ENCODE measurements at places on chromosomes 1 and 21.

DNA sequence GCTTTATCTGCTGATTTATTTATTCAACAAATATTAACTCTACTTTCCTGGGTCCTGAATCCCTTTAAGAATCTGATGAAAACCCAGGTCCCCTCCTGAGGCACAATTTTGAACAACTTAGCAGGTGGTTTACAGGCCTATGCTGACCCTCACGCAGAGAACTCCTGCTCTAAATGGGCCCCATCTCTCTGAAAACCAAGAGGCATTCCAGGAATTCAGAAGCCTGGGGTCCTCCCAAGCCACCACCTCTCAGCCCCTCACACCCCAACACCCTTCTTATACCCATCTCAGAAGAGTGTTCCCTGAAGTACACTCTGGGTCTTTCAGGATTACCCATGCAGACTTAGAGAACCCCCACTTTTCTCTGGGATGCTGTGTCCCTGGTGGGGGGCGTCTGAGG lies 34.5 kb downstream of the LHX4 start:
- peaks cover 48% of the 10 kb centered on the region for H3K27me3 ChIP-seq
- no peak overlapping the region for H3K4me3 ChIP-seq
- H3K4me1 ChIP-seq: no peaks in the 10 kb centered on the region
- no peaks in the 10 kb centered on the region for H3K36me3 ChIP-seq
- no peak overlapping the region for H3K27ac ChIP-seq

GRCh38 chr1:150187560-150187931 lies 37.8 kb downstream of the PLEKHO1 start:
- H3K27ac ChIP-seq: peak overlapping the region; percentile 45
- no peak overlapping the region for H3K4me3 ChIP-seq
- DNase-seq: no peak
- no peaks in the 10 kb centered on the region for H3K36me3 ChIP-seq

DNA sequence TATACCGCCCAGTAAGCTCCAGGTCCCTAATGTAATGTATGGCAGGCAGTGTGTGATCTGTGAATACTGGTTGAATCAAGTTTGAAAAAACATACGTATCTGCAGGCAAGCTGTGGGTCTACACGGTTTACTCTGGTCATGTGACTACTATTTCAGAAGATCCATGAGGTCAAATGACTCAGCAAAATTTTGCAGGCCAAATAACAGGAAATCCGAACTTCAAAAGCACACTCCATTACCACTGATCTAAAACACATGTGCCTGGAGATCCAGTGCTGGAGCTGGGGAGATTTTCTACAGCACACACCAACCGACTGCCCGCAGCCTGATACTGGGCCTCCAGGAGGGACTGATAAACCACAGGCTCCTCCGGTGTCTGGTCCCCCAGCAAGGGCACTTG lies 64.5 kb upstream of the SLC44A3 start:
- H3K36me3 ChIP-seq: no peaks in the 10 kb centered on the region
- peaks cover 46% of the 10 kb centered on the region for H3K4me1 ChIP-seq
- H3K27me3 ChIP-seq: no peaks in the 10 kb centered on the region
- H3K4me3 ChIP-seq: no peak overlapping the region
- no peak for DNase-seq
- H3K27ac ChIP-seq: peak overlapping the region; percentile 89

GRCh38 chr1:162846256-162847212 lies 14.4 kb downstream of the CCDC190 start:
- no peaks in the 10 kb centered on the region for H3K36me3 ChIP-seq
- H3K4me1 ChIP-seq: no peaks in the 10 kb centered on the region
- H3K4me3 ChIP-seq: no peak overlapping the region
- no peak for DNase-seq
- no peak overlapping the region for H3K27ac ChIP-seq

DNA sequence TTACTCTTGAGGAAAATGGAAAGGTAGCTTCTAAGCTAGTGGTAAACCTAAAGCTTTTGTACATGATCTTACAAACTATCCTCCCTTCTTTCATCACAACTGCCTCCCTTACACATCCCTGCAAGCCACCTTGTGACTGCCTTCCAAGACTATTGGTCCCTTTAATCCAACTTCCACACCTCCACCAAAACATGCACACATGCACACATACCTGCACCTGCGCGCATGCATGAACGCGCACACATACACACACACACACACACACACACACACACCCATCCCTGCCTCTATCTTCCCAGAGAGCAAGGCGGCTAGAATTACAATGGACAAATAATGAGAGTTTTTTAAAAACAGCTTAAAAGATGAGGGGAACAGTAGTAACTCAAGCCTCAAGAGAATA lies 58.3 kb downstream of the LUZP1 start:
- H3K36me3 ChIP-seq: peaks cover 25% of the 10 kb centered on the region
- H3K27ac ChIP-seq: no peak overlapping the region
- H3K4me3 ChIP-seq: no peak overlapping the region
- no peak for DNase-seq
- peaks cover 47% of the 10 kb centered on the region for H3K4me1 ChIP-seq

DNA sequence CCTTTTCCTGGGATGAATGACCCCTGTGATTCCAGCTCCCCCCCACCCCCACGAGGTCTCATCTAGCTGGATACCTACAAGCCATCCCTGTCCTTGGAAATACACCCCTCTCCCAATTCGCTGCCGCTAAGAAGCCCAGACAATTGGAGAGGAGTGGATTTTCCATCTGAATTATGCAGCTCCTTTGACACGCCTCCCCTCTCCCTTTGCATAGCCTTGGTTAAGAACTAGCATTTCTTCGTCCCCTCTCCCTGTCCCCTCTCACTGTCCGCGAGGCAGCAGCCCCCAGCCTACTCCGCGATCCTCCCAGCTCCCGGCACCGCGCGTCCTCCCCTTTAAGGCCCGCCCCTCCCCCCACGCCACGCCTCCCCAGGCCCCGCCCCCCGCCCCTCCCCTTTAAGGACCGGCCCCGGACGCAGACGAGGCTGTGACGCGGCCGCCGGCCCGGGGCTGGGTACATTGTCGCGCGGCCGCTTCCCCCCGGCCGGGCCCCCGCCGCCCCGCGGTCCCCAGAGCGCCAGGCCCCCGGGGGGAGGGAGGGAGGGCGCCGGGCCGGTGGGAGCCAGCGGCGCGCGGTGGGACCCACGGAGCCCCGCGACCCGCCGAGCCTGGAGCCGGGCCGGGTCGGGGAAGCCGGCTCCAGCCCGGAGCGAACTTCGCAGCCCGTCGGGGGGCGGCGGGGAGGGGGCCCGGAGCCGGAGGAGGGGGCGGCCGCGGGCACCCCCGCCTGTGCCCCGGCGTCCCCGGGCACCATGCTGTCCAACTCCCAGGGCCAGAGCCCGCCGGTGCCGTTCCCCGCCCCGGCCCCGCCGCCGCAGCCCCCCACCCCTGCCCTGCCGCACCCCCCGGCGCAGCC lies at the start of gene MAPKAPK2:
Gene MAPKAPK2, plus strand, starts transcription at position 428 of the 856 bp plus-strand sequence. Its CDS starts 325 bp downstream, at position 753.
- no peaks in the 10 kb centered on the region for H3K36me3 ChIP-seq
- H3K4me1 ChIP-seq: peaks cover 59% of the 10 kb centered on the region
- H3K27ac ChIP-seq: peak within 1 kb of the TSS; percentile 97

- DNase-seq: no peak
- H3K36me3 ChIP-seq: no peaks in the 10 kb centered on the region
- no peak overlapping the region for H3K4me3 ChIP-seq
Observed at GRCh38 chr1:224510880-224511645, 76.5 kb upstream of the WDR26 start.

GRCh38 chr1:2258122-2258681 lies 30.1 kb downstream of the SKI start:
- peak overlapping the region; percentile 82 for H3K27ac ChIP-seq
- no peak for DNase-seq
- no peak overlapping the region for H3K4me3 ChIP-seq

DNA sequence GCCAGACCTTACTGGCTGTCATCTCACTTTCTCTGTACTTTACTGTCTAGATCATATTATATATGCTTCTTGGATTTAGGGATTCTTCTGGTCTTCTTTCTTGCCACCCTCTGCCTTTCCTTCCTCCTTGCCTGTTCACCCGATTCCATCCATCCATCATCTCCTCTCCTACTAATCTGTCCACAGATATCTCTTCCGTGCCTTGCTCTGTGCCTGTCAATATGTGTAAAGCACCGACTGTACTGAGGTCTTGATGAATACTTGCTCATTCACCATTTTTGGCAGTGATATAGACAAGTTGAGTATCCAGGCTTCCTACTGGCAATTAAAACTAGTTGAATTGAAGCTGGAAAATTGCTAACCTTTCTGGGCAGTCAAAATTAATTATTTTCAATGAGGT lies 8.1 kb downstream of the FMN2 start:
- H3K27me3 ChIP-seq: peaks cover 60% of the 10 kb centered on the region
- H3K27ac ChIP-seq: no peak overlapping the region
- H3K36me3 ChIP-seq: no peaks in the 10 kb centered on the region
- no peak for DNase-seq

DNA sequence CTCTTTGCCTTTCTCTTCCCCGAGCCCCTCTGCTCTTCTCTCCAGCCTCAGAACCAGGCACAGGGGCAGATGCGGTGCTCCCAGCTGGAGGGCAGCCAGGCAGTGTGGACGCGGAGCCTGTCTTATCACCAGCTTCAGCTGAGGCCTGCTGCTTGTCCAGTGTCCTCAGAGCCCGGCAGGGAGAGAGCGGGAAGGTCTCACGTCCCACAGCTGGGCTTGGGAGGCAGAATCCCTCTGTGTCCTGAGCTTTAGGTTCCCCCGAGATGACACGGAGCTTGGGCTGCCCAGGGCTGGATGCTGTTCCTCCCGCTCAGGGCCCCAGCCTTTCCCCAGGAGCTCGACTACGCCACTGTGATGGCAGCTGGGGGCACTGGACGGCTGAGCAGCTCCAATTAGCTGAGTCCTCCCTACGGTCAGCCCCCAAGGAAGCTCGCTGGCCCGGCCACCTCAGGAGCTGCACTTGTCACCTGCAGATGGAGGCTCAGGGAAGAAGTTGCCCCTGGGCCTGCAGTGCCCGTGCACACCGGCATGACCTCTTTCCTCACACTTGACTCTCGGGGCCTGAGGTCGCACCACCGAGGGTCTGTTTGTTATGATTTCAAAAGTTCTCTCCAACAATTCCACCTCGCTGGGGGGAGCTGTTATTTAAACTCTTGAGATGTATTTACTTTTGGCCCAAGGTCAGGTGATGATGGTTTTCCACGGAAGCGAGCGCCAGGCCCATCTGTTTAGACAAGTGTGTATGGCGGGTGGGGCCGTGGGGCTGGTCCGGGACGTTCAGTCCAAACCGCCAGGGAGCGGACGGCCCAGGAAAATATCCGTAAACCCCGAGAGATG lies 127.3 kb downstream of the SIK1 start:
- H3K27ac ChIP-seq: no peak overlapping the region
- no peak overlapping the region for H3K4me3 ChIP-seq
- peak; percentile 57 for DNase-seq
- H3K4me1 ChIP-seq: peaks cover 27% of the 10 kb centered on the region

DNA sequence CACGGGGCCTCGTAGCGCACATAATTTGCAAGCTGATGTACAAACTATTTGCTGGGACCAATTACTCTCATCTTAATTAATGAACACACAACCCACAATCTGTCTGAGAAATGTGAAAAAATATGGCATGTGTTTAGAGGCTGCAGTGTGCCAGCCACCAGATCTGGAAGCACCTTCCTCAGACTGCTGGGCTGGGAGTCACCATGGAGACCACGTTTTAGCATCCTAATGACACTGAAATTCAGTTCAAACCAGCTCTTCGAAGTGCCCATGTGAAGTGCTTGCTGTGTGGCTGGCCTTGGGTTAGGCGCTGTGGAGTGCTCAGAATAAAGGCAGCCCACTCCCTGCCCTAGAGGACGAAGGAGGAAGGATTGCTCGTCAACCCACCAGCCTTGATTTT lies 482.4 kb downstream of the OMA1 start:
- no peaks in the 10 kb centered on the region for H3K36me3 ChIP-seq
- H3K4me3 ChIP-seq: no peak overlapping the region
- no peaks in the 10 kb centered on the region for H3K4me1 ChIP-seq
- DNase-seq: no peak
- no peak overlapping the region for H3K27ac ChIP-seq

GRCh38 chr1:99614728-99615127 lies 31.2 kb upstream of the PALMD start:
- no peak overlapping the region for H3K27ac ChIP-seq
- H3K36me3 ChIP-seq: no peaks in the 10 kb centered on the region
- no peaks in the 10 kb centered on the region for H3K27me3 ChIP-seq

- peaks cover 83% of the 10 kb centered on the region for H3K4me1 ChIP-seq
- no peaks in the 10 kb centered on the region for H3K27me3 ChIP-seq
- no peaks in the 10 kb centered on the region for H3K36me3 ChIP-seq
- no peak overlapping the region for H3K4me3 ChIP-seq
- H3K27ac ChIP-seq: no peak overlapping the region
- no peak for DNase-seq
Observed at GRCh38 chr1:61320575-61320974, 238.2 kb downstream of the NFIA start.

Measured in left ventricle myocardium inferior (tissue), 1 donor.